ENCODE measurements at places on chromosomes 11 and 22. TPM values are rescaled to one million over a fixed set of nuclear protein-coding genes. Genes with fewer than 3 reads are reported as not detected.

MYEOV gene
- total RNA-seq = 119 TPM

MIOX gene
- total RNA-seq = not detected

NLRP6 gene
- total RNA-seq = not detected

LINC01488 gene
- not detected for total RNA-seq

BIK gene
- 1.7 TPM for total RNA-seq

TALDO1 gene
- total RNA-seq = 392 TPM

RBMXL2 gene
- total RNA-seq = not detected

GPHA2 gene
- not detected for total RNA-seq

HOATZ gene
- not detected for total RNA-seq

BBS1 gene
- total RNA-seq = 9.7 TPM

PRG3 gene
- not detected for total RNA-seq

KIF18A gene
- 18.9 TPM for total RNA-seq

BTBD18 gene
- not detected for total RNA-seq

FBLN1 gene
- 57.5 TPM for total RNA-seq

INCENP gene
- 52.6 TPM for total RNA-seq

UBASH3B gene
- 29.9 TPM for total RNA-seq

SREBF2 gene
- total RNA-seq = 28.0 TPM

TTC36 gene
- not detected for total RNA-seq

ART1 gene
- not detected for total RNA-seq

RFPL2 gene
- total RNA-seq = 0.16 TPM

KRTAP5-2 gene
- not detected for total RNA-seq

VWCE gene
- 0.97 TPM for total RNA-seq

OR5B21 gene
- not detected for total RNA-seq

PKP3 gene
- 38.3 TPM for total RNA-seq

ZP1 gene
- 0.14 TPM for total RNA-seq

CD3E gene
- not detected for total RNA-seq

ESAM gene
- total RNA-seq = 10.4 TPM

SMARCB1 gene
- 52.7 TPM for total RNA-seq

Data from A549 treated with Hydrocortisone at 1 μM for 4 hours (cell line).